GM23338 (cell line): ENCODE measurements at places on chromosomes 5 and 9. TPM values are rescaled to one million over a fixed set of nuclear protein-coding genes. Genes with fewer than 3 reads are reported as not detected.
A peak's percentile ranks its signal among the peaks of the same experiment; 100 is the strongest.

- H3K36me3 ChIP-seq = no peaks in the 10 kb centered on the region
- H3K4me3 ChIP-seq = no peak overlapping the region
- H3K4me1 ChIP-seq = no peaks in the 10 kb centered on the region
- no peak overlapping the region for H3K27ac ChIP-seq
These were observed 44.3 kb upstream of the SARDH start for GRCh38 chr9:133782157-133783130.

The TBC1D13 gene
- 19.1 and 19.4 TPM in 2 replicates for total RNA-seq

The IER5L gene
- total RNA-seq = 0.90 and 1.2 TPM in 2 replicates

DNA sequence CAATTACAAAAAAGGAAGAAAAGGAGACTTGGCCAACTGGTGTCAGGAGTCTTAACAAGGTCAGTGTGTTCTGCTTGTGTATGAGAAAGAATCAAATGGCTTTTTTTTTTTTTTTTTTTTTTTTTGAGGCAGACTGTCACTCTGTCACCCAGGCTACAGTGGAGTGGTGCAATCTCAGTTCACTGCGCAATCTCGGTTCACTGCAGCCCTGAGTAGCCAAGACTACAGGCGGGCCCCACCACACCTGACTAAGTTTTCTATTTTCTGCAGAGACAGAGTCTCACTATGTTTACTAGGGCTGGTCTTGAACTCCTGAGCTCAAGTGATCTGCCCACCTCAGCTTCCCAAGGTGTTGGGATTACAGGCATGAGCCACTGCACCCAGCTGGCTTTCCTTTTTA is 3.1 kb upstream of the IL7R start:
- no peak overlapping the region for H3K4me3 ChIP-seq
- no peaks in the 10 kb centered on the region for H3K27me3 ChIP-seq
- peaks cover 16% of the 10 kb centered on the region for H3K4me1 ChIP-seq
- no peak for DNase-seq
- no peak overlapping the region for H3K27ac ChIP-seq

GRCh38 chr9:21728781-21729180 is 73.7 kb upstream of the MTAP start:
- no peak overlapping the region for H3K27ac ChIP-seq
- no peak overlapping the region for H3K4me3 ChIP-seq
- no peaks in the 10 kb centered on the region for H3K27me3 ChIP-seq
- H3K4me1 ChIP-seq = no peaks in the 10 kb centered on the region
- no peak for DNase-seq

GRCh38 chr5:137431051-137431450 is 68.1 kb downstream of the SPOCK1 start:
- no peaks in the 10 kb centered on the region for H3K36me3 ChIP-seq
- no peak overlapping the region for H3K27ac ChIP-seq
- no peak for DNase-seq
- no peak overlapping the region for H3K4me3 ChIP-seq

DNA sequence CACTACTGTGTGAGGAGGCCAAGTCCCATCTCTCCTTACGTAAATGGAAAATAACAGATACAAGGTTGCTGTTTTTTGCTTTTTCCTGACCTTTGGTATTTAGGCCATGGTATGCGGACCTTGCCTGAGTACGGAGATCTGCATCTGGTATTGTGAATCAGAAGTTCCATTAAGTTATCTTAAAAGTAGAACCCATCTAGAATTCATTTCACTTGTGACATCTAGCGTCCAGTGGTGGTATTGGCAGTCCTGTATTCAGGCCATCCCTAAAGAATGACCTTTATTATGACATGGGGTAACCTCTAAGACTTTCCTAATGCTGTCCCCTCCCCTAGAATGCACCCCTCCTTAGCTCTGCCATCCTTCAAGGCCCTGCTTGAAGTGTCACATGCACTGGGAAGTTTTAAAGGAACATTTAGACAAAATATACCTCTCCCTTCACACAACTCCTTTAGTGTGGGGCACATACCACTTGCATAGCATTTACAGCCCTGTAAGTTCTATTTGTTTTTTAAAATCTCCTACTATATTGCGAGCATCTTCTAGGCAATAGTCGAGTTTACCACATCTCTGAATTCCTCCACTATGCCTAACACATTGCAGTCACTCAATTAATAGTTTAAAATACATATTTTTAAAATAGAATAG is 1.9 kb upstream of the SPDL1 start:
- H3K36me3 ChIP-seq = no peaks in the 10 kb centered on the region
- peak; percentile 84 for DNase-seq
- H3K4me3 ChIP-seq = no peak overlapping the region
- H3K27me3 ChIP-seq = no peaks in the 10 kb centered on the region

DNA sequence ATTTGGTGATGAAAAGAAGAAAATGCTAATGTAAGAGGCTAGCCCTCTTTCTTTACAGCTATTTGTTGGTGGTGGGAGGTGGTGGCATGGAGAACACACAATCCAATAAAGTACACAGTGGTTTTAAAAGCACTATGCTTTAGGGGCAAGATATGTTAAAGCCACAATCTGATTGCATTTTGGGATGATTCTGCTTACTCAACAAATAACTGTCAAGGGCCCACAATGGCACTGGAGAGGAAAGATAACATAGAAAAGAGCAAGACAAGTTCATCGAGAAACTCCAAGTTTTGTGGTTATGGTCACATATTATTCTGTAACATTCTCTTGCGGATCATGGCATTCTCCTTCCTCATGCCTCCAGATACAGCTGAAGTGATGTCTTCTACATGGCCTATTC is 38.8 kb downstream of the OTP start:
- no peaks in the 10 kb centered on the region for H3K36me3 ChIP-seq
- no peaks in the 10 kb centered on the region for H3K27me3 ChIP-seq
- H3K4me1 ChIP-seq = no peaks in the 10 kb centered on the region
- DNase-seq = no peak

DNA sequence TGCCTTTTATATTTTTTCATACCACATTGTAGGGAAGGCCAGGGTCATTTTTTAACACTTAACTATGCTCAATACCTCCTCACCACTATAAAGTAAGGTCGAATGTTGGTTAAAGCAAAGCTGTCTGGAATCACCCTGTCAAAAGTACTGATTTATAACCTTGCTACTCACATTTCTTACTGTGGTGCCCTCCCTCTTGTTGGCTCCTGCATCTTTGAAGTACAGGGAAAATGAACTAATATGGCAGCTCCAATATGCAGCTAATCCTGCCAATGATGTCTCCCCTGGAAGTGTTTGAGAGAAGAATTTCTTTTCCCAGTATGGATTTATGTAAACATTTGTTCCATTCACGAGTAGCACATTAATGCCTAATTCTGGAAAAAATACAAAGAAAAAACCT is 108.4 kb upstream of the RPS23 start:
- no peak for DNase-seq
- no peaks in the 10 kb centered on the region for H3K36me3 ChIP-seq
- H3K4me3 ChIP-seq = no peak overlapping the region
- H3K27me3 ChIP-seq = no peaks in the 10 kb centered on the region

The DNM1 gene
- total RNA-seq = 42.0 and 43.2 TPM in 2 replicates

GRCh38 chr5:81740758-81741157 is 10.1 kb downstream of the SSBP2 start:
- no peaks in the 10 kb centered on the region for H3K36me3 ChIP-seq
- H3K27ac ChIP-seq = no peak overlapping the region
- no peaks in the 10 kb centered on the region for H3K27me3 ChIP-seq
- H3K4me3 ChIP-seq = no peak overlapping the region

The GBGT1 gene
- 15.7 and 22.4 TPM in 2 replicates for total RNA-seq

- H3K4me3 ChIP-seq = no peak overlapping the region
- H3K27me3 ChIP-seq = no peaks in the 10 kb centered on the region
- no peak overlapping the region for H3K27ac ChIP-seq
- H3K4me1 ChIP-seq = peaks cover 13% of the 10 kb centered on the region
- H3K36me3 ChIP-seq = no peaks in the 10 kb centered on the region
- no peak for DNase-seq
These were observed 43.2 kb downstream of the MRPL36 start for GRCh38 chr5:1756481-1756880.

DNA sequence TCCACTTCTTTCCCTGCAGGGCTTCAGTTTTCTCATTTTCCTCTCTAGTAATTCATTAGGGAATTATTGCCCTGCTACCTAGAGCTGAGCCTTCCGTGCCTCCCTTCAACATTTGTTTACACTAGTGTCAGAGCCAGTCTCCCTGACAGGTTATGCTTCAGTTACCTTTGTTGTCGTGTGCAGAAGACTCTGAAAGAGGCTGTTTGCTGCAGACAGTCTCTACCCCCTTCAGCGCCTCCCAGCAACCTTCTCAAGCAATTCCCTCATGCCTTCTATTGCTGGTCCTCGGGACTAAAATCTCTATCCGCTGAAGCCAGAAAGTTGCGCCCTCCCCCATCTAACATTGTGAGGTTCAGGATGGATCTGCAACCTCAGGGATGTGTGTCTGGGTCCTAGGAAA is 12.8 kb downstream of the RALGPS1 start:
- no peak for DNase-seq
- no peak overlapping the region for H3K27ac ChIP-seq
- H3K36me3 ChIP-seq = no peaks in the 10 kb centered on the region
- no peaks in the 10 kb centered on the region for H3K27me3 ChIP-seq

DNA sequence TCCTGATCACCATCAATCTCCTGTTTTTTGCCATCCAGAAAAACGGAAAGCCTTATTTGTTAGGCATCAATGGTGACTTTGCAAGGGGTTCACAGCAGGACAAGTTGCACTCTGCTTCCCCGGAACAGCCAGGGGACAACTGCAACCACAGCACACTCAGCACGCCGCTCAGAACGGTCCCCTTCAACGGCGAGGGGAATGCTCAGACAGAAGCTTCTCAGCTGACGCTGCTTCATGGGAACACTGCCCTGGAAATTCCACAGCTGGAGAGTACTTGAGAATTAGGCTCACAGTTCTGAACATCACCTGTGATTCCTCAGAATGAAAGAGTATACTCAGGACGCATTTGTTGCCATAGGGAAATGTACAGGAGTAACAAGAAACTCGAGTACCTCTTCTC is 40.1 kb upstream of the PLPP6 start:
- peaks cover 20% of the 10 kb centered on the region for H3K4me1 ChIP-seq
- peak overlapping the region; percentile 19; the same call in 1 of the 2 replicates for H3K27ac ChIP-seq
- DNase-seq = peak; percentile 42
- H3K36me3 ChIP-seq = no peaks in the 10 kb centered on the region

The PCDHA3 gene
- total RNA-seq = 4.0 TPM in 2 replicates

- H3K4me3 ChIP-seq = no peak overlapping the region
- no peak overlapping the region for H3K27ac ChIP-seq
- no peaks in the 10 kb centered on the region for H3K27me3 ChIP-seq
- DNase-seq = no peak
These were observed 134.0 kb downstream of the RXRA start for GRCh38 chr9:134460206-134460605.

The GCNT4 gene
- 3.3 and 5.4 TPM in 2 replicates for total RNA-seq

DNA sequence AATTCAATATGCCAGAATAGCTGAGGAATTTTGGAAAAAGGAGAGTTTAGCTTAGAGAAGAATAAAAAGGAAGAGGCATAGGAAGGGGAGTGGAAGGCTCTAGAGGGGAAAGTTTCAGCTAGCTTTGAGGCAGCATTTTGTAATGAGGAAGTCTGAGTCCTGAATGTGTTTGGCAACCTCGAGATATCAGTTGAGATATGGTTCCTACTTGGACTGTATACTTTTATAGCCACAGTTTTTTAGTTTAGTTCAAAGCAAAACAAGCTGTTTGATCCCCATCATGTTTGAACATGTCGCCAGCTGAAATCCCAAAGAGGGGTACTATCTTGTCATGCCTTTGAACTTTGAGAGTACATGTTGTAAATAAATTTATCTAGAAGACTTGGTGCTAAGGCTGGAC is 559.0 kb upstream of the FTMT start:
- H3K27me3 ChIP-seq = no peaks in the 10 kb centered on the region
- H3K4me3 ChIP-seq = no peak overlapping the region
- no peak overlapping the region for H3K27ac ChIP-seq
- H3K4me1 ChIP-seq = no peaks in the 10 kb centered on the region
- DNase-seq = no peak
- H3K36me3 ChIP-seq = no peaks in the 10 kb centered on the region

DNA sequence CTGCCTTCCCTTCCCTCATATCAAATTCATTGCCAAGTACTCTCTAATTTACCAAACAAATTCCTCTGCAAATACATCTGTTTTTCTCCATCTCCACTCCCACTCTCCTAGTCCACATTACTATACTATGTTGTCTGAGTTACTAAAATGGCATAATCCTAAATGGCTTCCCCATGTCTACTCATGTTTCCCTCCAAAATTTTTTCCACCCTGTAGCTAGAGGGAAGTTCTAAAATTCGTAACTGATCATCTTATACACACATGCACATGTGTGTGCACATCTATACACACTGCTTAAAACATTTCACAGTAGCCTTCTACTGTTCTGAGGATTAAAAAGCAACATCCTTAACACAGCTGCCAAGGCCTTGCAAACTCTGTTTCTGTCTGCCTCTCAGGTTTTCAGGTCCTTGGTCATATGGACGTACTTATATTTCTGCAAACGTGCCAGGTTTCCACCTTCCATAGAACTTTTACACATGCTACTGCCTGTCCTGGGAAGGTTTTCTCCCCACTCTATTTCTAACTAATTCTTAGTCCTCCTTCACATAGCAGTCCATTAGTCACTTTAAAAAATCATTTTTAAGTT is 140.6 kb downstream of the LURAP1L start:
- no peaks in the 10 kb centered on the region for H3K4me1 ChIP-seq
- H3K4me3 ChIP-seq = no peak overlapping the region
- no peaks in the 10 kb centered on the region for H3K36me3 ChIP-seq
- no peak overlapping the region for H3K27ac ChIP-seq

The AGTPBP1 gene
- total RNA-seq = 58.0 and 65.0 TPM in 2 replicates

The PCDHGB3 gene
- 4.8 and 5.8 TPM in 2 replicates for total RNA-seq

DNA sequence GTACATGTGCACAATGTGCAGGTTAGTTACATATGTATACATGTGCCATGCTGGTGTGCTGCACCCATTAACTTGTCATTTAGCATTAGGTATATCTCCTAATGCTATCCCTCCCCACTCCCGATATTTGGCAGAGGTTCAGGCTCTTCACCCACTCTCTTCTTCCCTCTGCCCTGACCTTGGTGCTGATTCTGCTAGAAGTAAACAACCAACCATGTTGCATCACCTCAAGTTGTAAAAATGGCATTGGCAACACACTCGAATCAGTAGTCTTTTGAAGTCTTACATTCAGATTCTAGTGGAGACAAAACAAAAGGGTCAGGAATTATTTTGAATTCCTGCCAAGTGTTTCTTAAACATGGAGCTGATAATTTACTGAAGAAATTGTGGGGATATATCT is 40.0 kb downstream of the PRR16 start:
- no peak for DNase-seq
- H3K36me3 ChIP-seq = no peaks in the 10 kb centered on the region
- H3K27me3 ChIP-seq = no peaks in the 10 kb centered on the region
- H3K4me1 ChIP-seq = peaks cover 18% of the 10 kb centered on the region
- H3K4me3 ChIP-seq = no peak overlapping the region

DNA sequence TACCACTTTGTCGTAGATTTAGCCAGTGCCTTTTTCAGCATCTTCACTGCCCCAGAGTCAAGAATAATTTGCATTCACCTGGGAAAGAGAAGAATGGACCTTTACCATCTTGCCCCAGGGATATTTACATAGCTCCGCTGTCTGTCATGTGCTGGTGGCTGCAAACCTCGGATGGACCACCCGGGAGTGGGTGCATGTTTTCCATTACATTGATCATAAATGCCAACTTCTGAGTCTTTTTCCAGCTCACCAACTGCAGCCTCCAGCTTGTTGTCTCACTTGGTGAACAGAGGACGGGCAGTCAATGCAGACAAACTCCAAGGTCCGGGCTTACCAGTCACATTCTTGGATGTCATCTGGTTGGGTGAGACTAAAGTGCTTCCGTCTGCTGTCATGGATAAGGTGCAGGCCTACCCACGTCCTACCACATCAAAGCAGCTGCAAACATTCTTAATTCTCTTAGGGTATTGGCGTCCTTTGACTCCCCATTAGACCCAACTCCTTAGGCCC is 155.8 kb upstream of the APC start:
- no peak overlapping the region for H3K4me3 ChIP-seq
- no peaks in the 10 kb centered on the region for H3K27me3 ChIP-seq
- H3K36me3 ChIP-seq = no peaks in the 10 kb centered on the region
- no peak overlapping the region for H3K27ac ChIP-seq
- DNase-seq = no peak
